ENCODE measurements at places on chromosomes 2 and 18.

GRCh38 chr18:46893360-46893759 is 23.9 kb downstream of the PIAS2 start:
- no peak for DNase-seq

DNA sequence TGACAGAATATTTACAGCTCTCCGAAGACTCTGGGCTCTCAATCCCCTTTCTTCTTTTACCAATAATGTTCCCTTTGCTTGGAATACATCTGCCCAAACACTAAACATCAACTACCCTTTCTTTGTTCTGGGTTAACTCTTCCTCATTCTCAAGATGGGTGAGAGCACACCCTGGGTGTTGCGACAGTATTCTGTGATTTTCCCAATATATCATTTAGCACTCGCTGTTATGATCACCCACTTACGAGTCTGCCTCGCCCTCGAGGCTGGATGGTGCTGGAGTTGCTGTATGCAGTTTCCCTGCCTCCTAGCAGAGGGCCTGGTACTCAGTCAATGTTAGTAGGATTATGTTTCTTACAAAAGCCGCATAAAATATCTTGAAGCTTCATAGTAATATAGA is 93.2 kb downstream of the SOCS6 start:
- peak; percentile 48 for DNase-seq

GRCh38 chr18:57635003-57635822 is 13.6 kb upstream of the NARS1 start:
- DNase-seq, result no peak

DNA sequence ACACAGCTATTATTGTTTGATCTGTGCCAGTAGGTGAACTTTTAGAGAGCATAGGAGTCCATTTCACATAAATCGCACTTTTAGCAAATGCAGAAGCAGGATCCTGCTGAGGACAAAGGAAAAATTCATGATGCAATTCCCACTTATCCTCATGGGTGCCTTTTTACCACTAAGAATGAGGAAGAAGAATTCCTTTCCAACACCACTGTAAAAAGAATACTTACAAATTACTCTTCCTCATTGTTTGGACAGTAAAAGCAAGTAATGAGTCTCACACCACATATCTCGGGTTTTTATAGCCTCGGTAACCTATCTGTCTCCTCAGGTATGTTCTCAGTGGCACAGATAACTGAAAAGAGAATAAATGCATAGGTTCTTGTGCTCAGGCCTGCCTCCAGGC is 238.5 kb downstream of the MTX2 start:
- no peak for DNase-seq

DNA sequence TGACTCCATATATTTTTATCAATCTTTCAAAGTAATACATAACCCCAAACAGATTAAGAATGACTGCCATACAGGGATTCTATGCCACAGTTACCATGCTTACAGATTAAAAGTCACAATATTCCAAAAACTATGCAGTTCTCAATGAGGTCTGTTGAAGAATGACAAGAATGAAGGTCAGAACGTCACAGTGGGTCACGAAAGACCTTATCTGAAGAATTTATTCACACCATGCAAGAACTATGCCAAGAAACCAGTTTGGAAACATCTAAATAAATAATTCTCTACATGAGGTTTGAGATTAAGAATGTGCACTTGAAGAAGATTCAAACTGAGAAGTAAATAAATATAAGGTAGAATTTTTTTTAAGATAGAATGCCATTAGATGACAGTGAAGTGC is 253.3 kb downstream of the EXOC6B start:
- no peak for DNase-seq

DNA sequence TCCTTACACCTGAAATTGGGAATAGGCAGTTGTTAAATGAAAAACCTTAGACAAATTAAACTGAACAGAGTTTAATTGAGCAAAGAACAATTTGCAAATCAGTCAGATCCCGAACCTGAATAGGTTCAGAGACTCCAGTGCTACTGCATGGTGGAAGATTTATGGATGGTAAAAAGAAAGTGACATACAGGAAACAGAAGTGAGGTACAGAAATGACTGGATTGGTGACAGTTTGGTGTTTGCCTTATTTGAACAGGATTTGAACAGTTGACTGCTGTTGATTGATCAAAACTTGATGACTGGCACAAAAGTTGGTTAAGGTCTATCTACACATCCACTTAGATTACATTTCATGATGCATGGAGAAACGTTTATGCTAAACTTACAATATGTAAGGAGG is 248.8 kb downstream of the HNMT start:
- DNase-seq, result no peak
